ENCODE measurements at places on chromosomes 4 and X. TPM values are rescaled to one million over a fixed set of nuclear protein-coding genes. Genes with fewer than 3 reads are reported as not detected.
A peak's percentile ranks its signal among the peaks of the same experiment; 100 is the strongest.

IBSP gene
- polyA plus RNA-seq, result not detected

MAPK10 gene
- not detected for polyA plus RNA-seq

GLRA3 gene
- not detected for polyA plus RNA-seq

NCAPG gene
- not detected for polyA plus RNA-seq

IQCM gene
- polyA plus RNA-seq, result not detected

MAGEA11 gene
- not detected for polyA plus RNA-seq

CPE gene
- not detected for polyA plus RNA-seq

HTN1 gene
- polyA plus RNA-seq, result not detected

GRCh38 chrX:12080265-12080664 lies 58.0 kb upstream of the FRMPD4 start:
- no peaks in the 10 kb centered on the region for H3K36me3 ChIP-seq
- H3K4me1 ChIP-seq, result no peaks in the 10 kb centered on the region
- DNase-seq, result no peak
- no peaks in the 10 kb centered on the region for H3K27me3 ChIP-seq
- H3K27ac ChIP-seq, result no peak overlapping the region

DNA sequence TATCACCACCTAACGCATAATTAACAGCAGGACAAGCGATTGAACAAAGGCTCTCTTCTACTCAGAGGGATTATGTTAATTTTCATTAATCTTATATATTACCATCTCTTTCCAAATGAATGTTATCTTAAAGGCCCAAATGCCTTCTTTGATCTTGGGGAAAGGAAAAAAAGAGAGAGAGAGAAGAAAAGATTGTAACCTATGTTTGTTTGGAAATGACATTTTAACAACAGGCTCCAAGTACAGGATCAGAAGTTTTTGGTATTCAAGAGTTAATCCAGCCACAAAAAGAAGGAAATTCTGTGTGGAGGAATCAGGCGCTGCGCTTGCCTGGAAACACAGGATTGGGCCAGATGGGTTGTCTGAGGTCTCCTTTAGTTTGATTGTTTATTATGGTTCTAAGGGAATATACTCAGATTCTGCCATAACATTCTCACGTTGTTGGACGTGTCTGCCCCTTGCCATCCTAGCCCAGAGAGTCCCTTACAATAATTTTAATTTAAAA lies 100.7 kb upstream of the STX18 start:
- H3K4me1 ChIP-seq, result no peaks in the 10 kb centered on the region
- no peak overlapping the region for H3K4me3 ChIP-seq
- no peaks in the 10 kb centered on the region for H3K27me3 ChIP-seq

GRCh38 chrX:72348247-72348979 lies 42.7 kb upstream of the CITED1 start:
- no peak for DNase-seq
- peaks cover 10% of the 10 kb centered on the region for H3K36me3 ChIP-seq
- H3K4me3 ChIP-seq, result no peak overlapping the region
- H3K27ac ChIP-seq, result no peak overlapping the region
- no peaks in the 10 kb centered on the region for H3K4me1 ChIP-seq

GRCh38 chr4:52911684-52912294 lies 49.7 kb downstream of the RASL11B start:
- DNase-seq, result peak; percentile 49
- H3K27ac ChIP-seq, result no peak overlapping the region
- no peak overlapping the region for H3K4me3 ChIP-seq
- peaks cover 5% of the 10 kb centered on the region for H3K4me1 ChIP-seq

- no peak overlapping the region for H3K4me3 ChIP-seq
- peaks cover 2% of the 10 kb centered on the region for H3K27me3 ChIP-seq
- no peaks in the 10 kb centered on the region for H3K36me3 ChIP-seq
- H3K4me1 ChIP-seq, result no peaks in the 10 kb centered on the region
- DNase-seq, result no peak
Measured at GRCh38 chr4:146049802-146050201, 111.2 kb upstream of the ZNF827 start.

- no peak overlapping the region for H3K4me3 ChIP-seq
- no peaks in the 10 kb centered on the region for H3K4me1 ChIP-seq
- no peak for DNase-seq
- no peaks in the 10 kb centered on the region for H3K27me3 ChIP-seq
- H3K36me3 ChIP-seq, result no peaks in the 10 kb centered on the region
Measured at GRCh38 chrX:95762716-95763115, 921.9 kb upstream of the DIAPH2 start.

DNA sequence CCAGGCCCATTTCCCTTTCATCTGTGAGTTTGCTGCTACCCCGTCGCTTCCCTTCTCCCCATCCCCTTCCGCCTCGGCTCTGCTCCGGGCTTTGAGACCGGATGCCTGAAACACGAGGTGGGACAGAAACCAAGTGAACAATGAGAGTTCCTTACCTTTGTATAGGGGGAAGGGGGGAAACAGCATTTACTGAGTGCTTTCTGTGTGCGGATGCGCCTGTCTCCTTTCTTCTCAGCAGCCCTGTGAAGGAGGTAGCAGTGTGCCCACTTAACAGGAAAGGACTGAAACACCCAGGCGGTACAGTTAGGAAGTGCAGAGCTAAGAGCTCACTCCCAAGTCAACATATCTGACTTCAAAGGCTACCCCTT lies 43.2 kb upstream of the TMSB15B start:
- H3K4me1 ChIP-seq, result peaks cover 26% of the 10 kb centered on the region
- H3K4me3 ChIP-seq, result peak overlapping the region; percentile 89
- no peaks in the 10 kb centered on the region for H3K36me3 ChIP-seq
- peak overlapping the region; percentile 90 for H3K27ac ChIP-seq
- no peak for DNase-seq
- H3K27me3 ChIP-seq, result peaks cover under 1% of the 10 kb centered on the region

- peaks cover 2% of the 10 kb centered on the region for H3K27me3 ChIP-seq
- no peaks in the 10 kb centered on the region for H3K36me3 ChIP-seq
- no peak for DNase-seq
- no peaks in the 10 kb centered on the region for H3K4me1 ChIP-seq
- no peak overlapping the region for H3K4me3 ChIP-seq
- no peak overlapping the region for H3K27ac ChIP-seq
Measured at GRCh38 chr4:24689212-24689611, 104.9 kb upstream of the DHX15 start.

GRCh38 chr4:56463711-56464110 lies 3.7 kb upstream of the SRP72 start:
- no peak for DNase-seq
- H3K4me3 ChIP-seq, result no peak overlapping the region
- peaks cover 40% of the 10 kb centered on the region for H3K4me1 ChIP-seq
- peaks cover 4% of the 10 kb centered on the region for H3K27me3 ChIP-seq
- peaks cover 13% of the 10 kb centered on the region for H3K36me3 ChIP-seq
- H3K27ac ChIP-seq, result no peak overlapping the region

GRCh38 chrX:21958916-21959315 lies 18.4 kb downstream of the SMS start:
- H3K27me3 ChIP-seq, result peaks cover 3% of the 10 kb centered on the region
- no peaks in the 10 kb centered on the region for H3K36me3 ChIP-seq
- H3K27ac ChIP-seq, result no peak overlapping the region
- H3K4me3 ChIP-seq, result no peak overlapping the region
- peaks cover 24% of the 10 kb centered on the region for H3K4me1 ChIP-seq
- no peak for DNase-seq

DNA sequence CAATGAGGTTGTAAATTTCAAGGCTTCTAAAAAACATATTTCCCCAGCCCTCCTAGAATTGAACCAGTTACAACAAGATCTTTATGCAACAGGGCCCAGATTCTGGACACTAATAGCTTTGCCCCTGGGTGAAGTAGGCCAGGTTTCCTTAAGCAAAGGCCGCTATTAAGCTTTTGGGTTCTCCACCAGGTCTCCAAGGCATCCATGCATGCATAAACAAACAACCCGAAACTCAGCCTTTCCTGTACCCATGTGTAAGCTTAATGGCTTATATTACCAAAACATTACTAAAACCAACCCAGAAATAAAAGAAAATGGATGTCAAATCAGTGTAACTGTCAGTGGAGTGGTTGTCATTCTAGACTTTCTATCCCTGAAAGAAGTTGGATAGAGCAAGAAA lies 137.1 kb downstream of the ARHGAP6 start:
- H3K4me3 ChIP-seq, result no peak overlapping the region
- H3K36me3 ChIP-seq, result no peaks in the 10 kb centered on the region
- no peak for DNase-seq
- no peaks in the 10 kb centered on the region for H3K4me1 ChIP-seq
- H3K27ac ChIP-seq, result no peak overlapping the region
- peaks cover 13% of the 10 kb centered on the region for H3K27me3 ChIP-seq

DNA sequence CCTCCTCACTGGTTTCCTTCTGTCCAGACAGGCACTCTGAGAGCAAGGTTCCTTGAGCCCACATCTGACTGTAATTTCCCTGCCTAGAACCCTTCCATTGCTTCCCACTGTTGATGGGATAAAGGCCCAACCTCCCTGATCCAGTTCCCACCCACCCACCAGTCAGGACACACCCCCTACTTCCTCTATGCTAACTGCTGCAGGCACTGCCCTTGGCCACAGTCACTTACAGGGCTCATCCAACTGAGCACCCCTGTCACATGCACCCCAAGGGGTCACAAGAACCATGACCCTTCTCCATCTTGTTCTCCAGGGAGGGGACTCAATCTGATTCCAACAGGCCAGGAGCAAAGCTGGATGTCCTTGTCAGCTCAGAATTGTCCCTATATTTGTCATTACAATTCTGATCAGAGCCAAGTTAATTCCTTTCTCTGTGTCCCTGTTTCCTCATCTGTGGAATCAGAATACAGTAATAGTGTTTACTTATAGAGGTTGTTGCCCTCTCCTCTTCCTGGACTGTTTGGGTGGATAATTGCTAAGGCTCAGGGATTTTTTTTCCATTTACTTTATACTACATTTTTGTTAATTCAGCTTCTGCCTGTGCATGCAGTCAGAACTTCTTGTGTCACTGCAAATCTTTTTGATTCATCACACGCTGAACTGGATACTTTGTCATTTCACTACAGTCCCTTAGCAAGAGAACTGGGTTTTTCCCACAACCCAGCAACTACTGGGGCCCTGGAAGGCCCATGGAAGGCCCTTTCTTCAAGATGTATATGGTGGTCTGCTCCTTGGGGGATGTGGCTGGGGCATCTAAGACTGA lies 105.6 kb upstream of the MAMLD1 start:
- DNase-seq, result no peak
- peaks cover 4% of the 10 kb centered on the region for H3K4me1 ChIP-seq
- no peak overlapping the region for H3K27ac ChIP-seq
- H3K4me3 ChIP-seq, result no peak overlapping the region
- no peaks in the 10 kb centered on the region for H3K36me3 ChIP-seq
- H3K27me3 ChIP-seq, result peaks cover 1% of the 10 kb centered on the region

DNA sequence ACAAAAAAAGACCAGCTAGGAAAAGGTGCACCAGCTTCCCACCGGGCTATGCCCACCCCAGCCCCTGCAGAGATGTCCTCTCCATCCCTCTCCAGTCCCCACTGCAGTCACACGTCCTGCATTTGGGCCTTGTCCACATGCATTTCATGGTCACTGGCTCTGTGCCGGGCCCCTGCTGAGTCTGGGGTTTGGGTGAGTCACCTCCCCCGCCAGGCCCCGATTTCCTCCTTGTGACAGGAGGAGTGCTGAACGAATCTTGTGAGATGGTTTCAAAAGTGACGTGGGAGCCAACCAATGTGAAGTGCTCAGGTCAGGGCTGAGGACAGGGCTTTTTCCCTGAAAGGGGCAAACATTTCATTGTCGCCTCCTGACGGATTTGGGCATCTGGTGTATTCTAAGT lies 7.1 kb downstream of the CPZ start:
- no peaks in the 10 kb centered on the region for H3K36me3 ChIP-seq
- no peak overlapping the region for H3K4me3 ChIP-seq
- H3K4me1 ChIP-seq, result no peaks in the 10 kb centered on the region
- no peaks in the 10 kb centered on the region for H3K27me3 ChIP-seq
- DNase-seq, result no peak

DNA sequence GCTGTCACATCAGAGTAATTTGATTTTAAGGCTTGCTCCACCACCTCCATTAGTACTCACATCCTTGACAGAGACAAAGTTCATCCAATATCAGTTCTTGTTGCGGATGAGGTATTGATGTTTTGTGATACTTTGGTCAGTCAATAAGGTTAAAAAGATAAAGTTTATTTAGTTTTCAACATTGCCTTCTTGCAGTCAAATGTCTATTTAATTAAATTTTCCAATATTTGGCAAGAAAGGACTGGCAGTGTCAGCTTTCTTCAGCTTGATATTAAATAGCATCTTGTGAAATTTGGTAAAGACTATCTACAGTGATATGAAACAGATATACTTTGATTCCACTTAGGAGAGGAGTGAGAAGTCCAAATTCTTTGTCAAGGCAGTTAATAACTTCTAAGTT lies 493.4 kb downstream of the ADGRL3 start:
- no peak overlapping the region for H3K27ac ChIP-seq
- H3K36me3 ChIP-seq, result no peaks in the 10 kb centered on the region
- no peaks in the 10 kb centered on the region for H3K4me1 ChIP-seq
- DNase-seq, result no peak

DNA sequence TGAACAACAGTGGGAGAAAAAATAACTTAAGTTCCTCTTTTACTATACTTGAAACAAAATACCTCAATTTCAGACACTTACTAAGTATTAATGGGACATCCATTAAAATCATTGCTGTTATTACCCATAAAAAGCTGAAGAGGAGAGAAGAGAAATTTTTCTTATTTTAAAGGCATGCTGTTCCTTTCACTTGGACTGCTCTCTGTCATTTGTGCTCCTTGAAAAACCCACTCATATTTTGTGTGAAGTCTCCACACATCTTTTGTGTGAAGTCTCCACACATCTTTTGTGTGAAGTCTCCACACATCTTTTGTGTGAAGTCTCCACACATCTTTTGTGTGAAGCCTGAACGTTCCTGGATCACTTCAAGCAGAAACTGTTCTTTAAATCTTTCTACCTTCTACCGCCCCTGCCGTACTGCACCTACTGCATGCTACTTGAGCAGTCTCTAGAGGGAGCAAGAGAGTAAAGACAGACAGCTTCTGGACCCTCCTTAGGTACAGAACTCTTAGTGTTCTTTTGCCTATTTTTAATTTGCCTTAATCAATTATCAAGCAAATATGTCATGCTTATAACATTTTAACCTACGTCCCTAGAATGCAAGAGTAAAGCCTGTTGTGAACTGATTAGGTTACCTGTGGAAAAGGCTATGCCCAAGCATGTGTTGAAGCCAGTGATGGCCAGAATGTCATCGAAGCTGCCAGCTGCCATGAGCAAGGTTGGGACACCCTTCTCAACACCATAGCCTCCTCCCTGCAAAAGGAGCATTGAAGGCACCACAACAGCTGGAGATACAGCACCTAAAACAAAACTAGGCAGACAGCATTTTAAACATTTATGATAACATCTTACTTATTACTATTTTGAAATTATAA lies 27.1 kb upstream of the SLC9B1 start:
- H3K27ac ChIP-seq, result no peak overlapping the region
- no peaks in the 10 kb centered on the region for H3K27me3 ChIP-seq
- peak; percentile 39 for DNase-seq
- H3K4me3 ChIP-seq, result no peak overlapping the region
- H3K4me1 ChIP-seq, result no peaks in the 10 kb centered on the region

DNA sequence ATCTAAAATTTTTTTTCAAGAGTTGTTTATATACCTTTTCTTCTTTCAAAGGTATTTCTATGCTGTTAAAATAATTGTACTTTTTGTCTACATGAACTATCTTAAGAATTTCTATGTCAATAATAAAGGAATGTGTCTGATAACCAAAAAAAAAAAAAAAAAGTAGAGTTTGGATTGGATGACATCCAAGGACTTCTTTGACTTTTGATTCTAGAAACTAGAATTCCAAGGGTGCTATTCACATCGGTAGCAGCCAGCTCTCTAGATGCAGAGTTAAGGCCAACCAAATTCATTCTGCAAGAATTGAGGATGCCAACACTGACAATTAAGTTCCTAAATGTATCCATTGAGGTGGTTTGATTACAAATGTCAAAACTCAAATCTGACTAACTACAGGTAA lies 42.0 kb upstream of the PRKG2 start:
- H3K4me1 ChIP-seq, result no peaks in the 10 kb centered on the region
- H3K27me3 ChIP-seq, result peaks cover 2% of the 10 kb centered on the region
- H3K27ac ChIP-seq, result no peak overlapping the region
- H3K36me3 ChIP-seq, result no peaks in the 10 kb centered on the region
- H3K4me3 ChIP-seq, result no peak overlapping the region
